ENCODE measurements at places on chromosomes 6 and 20.

DNA sequence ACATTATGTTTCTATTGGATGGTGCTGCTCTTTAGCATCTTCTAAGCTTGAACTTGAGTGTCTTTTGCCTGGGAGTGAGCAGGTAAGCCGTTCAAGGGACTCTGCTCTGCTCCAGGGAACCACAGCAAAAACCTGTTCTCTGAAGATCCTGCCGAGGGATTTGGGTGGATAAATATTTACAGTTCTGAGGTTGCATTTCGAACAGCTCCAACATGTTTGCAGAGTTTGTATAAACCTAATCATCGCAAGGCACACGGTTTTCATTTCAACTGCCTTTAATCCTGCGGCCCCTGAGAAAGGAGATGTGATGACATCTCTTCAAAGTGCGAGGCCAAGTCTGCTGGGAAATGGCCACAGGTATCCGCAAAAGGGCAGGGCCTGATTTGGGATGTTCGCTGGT, 293.4 kb downstream of the TFAP2C start:
- no peak for DNase-seq

GRCh38 chr20:59178983-59179595, 15.5 kb downstream of the ZNF831 start:
- no peak for DNase-seq

- no peak for DNase-seq
These were observed 543.1 kb downstream of the PRKN start for GRCh38 chr6:162184465-162184864.

DNA sequence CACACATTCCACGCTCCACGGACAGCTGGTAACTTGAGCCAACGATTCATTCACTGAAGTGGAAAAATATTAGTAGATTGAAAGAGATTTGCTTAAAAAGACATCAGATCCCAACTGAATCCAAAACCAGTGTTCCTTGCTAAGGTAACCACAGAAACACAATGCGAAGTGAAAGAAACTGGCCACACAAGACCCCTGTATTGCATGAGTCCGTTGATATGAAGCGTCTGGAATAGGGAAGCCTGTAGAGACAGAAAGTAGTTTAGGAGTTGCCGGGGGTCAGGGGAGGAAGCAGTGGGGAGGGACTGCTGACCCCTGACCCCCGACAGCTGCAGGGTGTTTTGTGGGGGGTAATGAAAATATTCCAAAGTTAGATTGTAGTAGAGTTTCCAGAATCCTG, 10.0 kb downstream of the PCK1 start:
- no peak for DNase-seq

DNA sequence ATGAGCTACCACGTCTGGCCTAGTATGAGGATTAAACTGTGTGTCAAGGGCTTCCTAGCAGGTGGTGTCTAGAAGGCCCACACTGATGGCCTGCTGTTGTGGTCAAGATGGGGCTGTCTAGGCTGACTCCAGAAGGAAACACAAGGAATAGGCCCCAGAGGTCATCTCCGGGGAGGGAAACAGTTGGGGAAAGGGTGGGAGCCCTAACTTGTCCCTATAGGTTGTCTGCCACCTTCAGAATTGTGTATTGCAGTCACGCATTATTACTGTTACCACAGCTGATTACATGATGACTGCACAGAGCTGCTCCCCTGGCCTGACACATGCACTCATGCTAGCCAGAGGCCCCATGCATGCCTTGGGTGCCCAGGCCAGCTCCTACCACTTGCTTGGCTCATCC, 27.3 kb downstream of the C20orf203 start:
- no peak for DNase-seq

DNA sequence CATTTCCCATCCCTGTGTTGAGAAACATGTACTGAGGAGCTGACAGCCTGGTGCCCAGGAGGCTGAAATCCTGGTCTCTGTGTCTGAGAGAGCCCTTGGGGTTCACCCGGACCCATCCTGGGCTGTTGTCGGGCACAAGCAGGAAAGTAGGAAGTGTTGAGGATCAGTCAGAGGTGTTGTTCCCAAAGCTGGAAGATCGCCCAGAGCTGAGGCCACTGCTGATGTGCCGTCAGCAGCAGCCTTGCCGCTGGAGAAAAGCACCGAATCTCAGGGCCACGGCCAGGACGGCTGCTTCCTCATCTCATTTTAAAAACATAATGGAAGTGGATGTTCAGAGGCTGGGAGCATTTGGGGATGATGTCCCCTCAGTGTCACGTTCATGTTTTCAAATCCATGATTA, 218.5 kb downstream of the UST start:
- peak; percentile 33 for DNase-seq

DNA sequence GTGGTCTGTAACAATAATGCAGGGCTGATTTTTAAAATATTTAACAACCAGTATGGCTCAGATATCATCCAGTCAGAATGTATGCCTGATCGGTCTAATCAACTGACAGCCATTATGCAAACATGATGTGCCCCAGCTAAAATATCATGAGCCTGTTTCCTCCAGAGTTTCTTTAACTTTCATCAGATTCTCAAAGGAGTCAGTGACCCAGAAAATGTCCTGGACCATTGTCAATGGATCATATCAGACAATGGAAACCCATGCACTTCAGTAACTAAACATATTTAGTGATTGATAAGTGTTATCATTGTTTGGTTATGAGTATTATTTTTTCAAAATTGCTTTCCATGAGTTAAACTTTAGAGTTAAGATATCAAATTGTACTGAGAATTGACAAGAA, 173.5 kb downstream of the LMBRD1 start:
- DNase-seq, result no peak

- DNase-seq, result no peak
These were observed 92.8 kb downstream of the ESR1 start for GRCh38 chr6:151900256-151900655.

DNA sequence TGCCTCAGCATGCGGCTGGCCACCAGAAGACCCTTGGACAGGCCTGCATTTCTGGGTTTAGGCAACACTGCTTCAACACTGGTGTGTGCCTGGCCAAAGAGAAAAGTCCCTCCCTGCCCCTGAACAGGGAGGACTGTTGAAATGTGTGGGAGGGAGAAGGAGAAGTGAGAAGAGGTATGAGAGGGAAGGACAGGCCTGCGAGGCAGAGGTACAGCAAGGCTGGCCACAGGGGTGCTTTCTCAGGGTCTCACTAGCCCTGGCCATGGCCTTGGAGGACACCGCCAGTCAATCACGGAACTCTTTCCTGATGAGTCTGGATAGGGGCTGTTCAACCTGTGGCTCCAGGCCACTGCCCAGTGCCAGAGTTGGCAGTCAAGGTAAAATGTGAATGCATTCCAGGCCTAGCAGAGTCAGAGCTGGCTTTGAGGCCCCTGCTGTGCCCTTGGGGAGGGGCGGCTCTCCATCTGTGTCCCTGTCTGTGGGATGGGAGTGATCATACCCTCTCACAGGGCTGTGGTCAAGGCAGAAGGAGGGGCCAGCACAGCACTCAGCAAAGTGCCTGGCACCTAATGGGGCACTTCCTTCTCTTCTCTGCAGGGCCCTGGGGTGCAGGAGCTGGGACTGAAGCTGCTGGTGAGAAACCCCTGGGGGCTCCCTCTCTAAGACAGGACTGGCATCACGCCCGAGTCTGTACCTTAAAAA, 43.2 kb upstream of the CDH22 start:
- DNase-seq, result no peak

DNA sequence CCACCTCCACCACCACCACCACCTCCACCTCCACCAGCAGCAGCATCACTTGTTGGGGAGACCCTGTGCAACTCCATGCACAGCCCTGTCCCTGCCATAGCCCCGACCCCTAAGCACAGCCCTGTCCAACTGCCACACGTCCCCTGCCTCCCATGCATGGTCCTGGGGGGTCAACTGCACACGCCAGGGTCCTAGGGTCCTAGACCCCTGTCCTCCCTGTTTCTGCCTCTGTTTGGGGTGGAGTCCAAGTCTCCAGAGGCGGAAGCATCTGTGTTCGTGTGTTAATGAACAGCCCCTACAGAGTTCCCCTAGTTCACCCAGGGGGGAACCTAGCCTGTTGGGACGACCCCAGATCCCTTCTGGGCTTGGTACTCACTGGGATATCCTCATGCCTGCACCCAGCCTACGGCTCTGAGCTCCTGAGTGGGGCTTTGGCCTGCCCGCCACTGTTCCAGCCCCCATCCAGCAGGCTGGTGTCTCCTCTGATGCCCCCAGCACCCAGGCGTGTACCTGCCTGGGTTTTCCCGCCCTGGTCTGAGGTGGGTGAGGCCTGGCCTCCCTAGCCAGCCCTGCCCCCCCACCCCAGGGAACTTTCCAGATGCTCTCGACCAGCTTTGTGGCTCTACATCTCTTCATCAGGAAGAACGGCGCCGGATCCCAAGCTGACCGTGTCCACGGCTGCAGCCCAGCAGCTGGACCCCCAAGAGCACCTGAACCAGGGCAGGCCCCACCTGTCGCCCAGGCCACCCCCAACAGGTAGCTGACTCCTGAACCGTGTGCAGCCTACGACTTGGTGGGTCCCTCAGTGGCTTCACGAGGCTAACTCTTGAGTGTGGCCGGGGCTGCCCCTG, 2.5 kb upstream of the TNFRSF6B start:
- DNase-seq, result no peak

DNA sequence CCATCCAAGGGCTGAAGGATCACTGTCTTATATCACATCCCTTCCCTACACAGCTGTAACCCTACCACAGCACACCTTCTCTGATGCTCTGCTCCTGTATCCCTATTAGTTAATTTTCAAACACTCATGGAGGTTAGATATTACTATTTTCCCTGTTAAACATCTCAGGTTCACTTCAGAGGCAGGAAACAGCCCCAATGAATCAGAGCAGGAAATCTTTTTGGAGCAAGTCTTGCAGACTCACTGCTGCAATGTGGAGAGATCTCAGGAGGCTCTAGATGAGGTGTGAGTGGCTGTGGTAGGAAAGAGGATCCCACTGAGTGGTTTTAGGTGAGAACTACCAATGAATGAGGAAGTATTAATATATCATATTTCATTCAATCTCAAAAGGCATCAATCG, 19.7 kb upstream of the HTR1B start:
- no peak for DNase-seq

GRCh38 chr20:40691566-40692239, 2.7 kb upstream of the MAFB start:
- DNase-seq, result no peak

GRCh38 chr20:6654513-6655252, 112.8 kb upstream of the BMP2 start:
- peak; percentile 7 for DNase-seq

DNA sequence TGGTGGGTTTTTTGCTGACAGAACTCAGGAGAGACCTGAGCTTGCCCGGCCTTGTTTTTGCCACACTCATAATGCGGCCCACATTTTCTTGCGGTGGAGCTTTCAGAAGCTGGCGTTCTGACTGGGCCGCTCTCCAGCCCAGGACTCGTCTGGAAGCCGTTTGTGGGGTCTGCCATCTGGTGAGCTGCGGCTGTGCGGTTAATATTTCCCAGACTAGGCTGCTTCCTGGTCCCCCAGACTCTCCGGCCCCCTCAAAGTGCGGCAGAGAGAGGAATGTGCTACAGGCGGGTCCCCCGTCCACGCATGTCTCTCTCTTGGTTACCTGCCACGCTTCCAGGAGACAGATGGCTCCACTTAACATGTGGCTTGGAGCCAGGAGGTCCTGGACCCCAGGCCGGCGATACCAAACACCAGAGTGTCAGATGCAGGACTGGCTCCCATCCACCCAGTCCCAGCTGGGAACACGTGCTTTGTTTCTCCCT, 128.9 kb upstream of the PMEPA1 start:
- no peak for DNase-seq

Measured in GM23248 (cell line).